Stimulated activated CD4-positive, alpha-beta T cell treated with anti-CD3 and anti-CD28 coated beads, Interleukin-1b, Interleukin-23, amount 100 ng/mL, for 4 hours (primary cell): ENCODE measurements at places on chromosomes 4 and X.

GRCh38 chr4:108113229-108113628 is 55.5 kb downstream of the LEF1 start:
- peak; percentile 28 for DNase-seq

DNA sequence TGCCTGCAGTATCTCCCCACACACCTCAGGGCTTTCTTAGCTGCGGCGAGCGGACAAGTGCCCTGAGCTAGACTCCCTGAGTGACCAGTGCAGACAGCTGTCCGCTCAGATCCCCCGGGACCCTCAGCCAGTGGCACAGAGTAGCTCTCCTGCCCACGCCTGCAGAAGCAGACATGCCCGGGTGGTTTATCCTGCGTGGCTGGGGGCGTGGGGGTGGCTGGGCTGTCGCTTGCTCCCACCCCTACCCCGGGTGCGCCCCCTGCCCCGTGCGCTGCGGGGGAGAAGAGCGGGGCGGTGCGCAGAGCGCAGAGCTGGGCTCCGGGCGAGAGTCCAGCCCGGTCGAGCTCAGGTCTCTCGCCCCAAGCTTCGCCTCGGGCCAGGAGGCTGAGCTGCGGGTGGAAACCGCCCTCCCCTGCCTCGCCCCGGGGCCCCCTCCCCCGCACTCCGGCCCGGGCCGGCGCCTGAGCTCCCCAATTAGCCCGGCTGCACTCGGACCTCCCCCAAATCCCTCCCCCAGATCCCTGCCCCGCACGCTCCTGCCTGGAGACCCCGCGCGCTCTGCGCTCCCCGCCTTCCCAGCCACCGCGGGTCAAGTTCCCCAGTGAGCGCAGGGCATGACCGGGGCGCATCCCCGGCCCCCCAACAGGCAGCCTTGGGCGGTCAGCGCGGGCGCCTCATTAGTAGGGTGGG is 11.7 kb upstream of the SHOX start:
- no peak for DNase-seq

GRCh38 chr4:118817178-118817930 is 18.6 kb downstream of the SEC24D start:
- DNase-seq = no peak

GRCh38 chr4:43990963-43991362 is 457.6 kb downstream of the KCTD8 start:
- no peak for DNase-seq

- no peak for DNase-seq
These were observed 14.1 kb upstream of the SCRG1 start for GRCh38 chr4:173413036-173413435.

- no peak for DNase-seq
These were observed 145.7 kb upstream of the TBC1D9 start for GRCh38 chr4:140901736-140902336.

- no peak for DNase-seq
These were observed 202.2 kb downstream of the NLGN4X start for GRCh38 chrX:6026429-6026828.

DNA sequence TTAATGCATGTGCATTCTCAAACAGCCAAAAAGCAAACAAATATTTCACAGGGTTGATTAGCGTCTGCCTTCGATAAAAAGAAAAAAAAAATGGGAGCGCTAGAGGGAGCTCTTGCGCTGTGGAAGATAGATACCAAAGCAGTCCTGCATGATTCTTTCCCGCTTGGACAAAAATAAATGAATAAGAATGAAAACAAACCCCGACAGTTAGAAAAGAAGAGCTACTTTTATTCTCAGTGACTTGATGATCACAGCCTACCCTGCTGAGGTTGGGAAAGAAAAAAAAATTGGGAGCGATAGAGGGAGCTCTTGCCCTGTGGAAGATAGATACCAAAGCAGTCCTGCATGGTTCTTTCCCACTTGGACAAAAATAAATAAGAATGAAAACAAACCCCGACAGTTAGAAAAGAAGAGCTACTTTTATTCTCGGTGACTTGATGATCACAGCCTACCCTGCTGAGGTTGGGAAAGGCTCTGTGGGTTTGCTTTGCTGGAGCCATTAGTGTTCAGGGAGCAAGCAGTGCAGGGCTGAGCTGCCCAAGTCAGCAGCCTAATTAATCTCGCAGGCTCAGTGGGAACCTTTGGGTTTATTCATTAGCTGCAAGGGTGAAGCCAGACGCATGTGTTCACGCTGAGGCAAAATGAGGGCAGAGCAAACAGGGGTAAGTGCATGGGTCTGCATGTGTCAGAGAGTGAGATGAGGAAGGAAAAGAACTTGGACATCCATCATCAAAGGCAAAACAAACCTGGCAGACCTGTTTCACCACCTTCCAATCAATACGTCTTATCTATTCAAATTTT is 249.3 kb upstream of the PRKX start:
- DNase-seq = no peak

GRCh38 chr4:11487139-11487538 is 58.4 kb upstream of the HS3ST1 start:
- no peak for DNase-seq

DNA sequence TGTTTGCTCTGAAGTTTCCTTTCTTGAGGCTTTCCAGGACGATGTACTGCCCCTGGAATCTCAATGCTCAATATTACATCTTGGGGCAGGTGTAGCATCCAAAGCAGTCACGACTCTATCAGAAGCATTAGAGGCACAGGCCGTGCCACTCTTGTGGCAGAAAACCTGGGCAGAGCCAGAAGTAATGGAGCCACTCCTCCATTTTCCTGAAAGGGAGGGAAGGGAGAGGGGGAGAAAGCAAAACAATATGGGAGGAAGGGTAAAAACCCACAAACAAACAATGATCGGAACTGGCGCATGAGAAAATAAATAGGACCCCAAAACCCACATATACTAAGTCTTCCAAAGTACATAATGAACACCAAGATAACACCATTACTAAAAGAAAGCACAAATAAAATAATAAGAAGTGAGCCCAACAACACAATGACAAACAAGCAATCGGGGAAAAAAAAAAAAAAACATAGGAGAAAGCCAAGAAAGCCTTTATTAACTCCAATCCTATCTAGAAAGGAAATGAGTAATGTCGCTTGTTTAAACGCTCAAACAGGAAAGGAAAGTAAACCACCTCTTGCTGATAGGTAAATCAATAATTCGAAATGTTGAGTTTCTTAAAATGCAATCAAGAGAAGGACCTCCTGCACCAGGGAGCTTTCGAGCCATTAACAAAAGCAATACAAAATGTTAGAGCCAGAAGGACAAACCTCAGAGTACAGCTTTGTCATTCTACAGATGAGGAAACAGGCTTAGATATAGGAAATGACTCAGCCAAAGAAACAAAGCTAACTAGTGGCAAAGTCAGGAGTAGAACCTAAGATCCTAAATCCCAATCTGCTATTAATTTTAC is 117.4 kb downstream of the ATRX start:
- DNase-seq = no peak

GRCh38 chrX:1029494-1029893 is 183.0 kb downstream of the CRLF2 start:
- no peak for DNase-seq

DNA sequence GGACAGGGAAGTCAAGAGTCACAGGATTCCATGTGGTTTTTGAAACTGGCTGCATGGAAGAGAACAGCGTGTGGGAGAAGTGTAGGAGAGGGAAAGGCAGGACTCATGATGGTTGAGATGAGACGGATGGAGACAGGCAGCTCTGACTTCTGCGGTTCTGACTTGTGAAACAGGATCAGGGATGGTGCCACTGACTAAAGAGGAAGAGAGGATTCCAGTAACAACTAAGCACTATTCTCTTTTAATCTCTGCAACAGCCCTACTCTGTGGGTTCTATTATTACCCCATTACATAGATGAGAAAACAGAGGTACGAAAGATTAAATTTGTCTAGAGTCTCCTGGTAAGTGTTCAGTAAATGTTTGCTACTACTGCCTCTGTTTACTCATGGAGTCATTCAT is 156.3 kb downstream of the CBR4 start:
- no peak for DNase-seq

- DNase-seq = no peak
These were observed 551.4 kb upstream of the ADGRL3 start for GRCh38 chr4:60648774-60649173.

- no peak for DNase-seq
These were observed 115.4 kb upstream of the STK26 start for GRCh38 chrX:131907488-131908314.

- no peak for DNase-seq
These were observed 202.2 kb downstream of the CLCN4 start for GRCh38 chrX:10358958-10359357.

- no peak for DNase-seq
These were observed 175.4 kb downstream of the SH3BGRL start for GRCh38 chrX:81377329-81377728.

DNA sequence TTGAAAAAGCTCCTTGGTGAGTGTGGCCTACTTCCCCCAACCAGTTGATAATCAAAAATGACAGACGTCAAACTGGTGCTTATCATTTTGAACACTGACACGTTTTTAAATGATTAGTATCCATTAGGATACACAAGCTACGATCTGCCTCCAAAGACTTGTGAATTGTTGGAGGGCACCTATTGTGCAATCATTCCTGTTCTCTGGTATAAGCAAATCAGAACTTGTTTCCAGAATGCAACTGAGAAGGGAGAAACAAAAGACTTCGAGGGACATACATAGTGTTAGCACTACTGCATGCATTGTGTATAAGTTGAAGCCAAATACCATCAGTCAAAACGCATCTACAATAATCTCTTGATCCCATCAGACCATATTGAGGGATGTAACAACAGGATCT is 11.6 kb downstream of the NPY2R start:
- no peak for DNase-seq

DNA sequence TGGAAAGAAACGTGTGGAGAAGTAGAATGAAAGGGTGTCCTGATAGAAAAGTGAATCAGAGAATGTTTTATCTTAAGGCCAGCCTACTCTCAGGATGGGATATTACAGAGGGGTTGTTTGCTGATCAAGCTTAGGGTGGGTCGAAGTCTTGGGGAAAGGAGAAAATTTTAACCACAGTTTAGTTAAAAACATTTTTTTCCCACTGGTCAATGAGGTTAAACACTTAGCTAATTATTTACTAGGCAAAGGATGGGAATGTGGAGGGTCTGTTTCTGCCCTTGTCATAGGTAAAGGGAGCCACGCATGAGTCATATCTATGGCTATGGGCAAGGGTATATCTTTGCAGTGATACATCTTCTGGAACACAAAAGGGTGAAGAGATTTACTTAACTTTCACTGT is 16.1 kb upstream of the SULT1E1 start:
- DNase-seq = no peak

- DNase-seq = no peak
These were observed 306.2 kb upstream of the SLIT2 start for GRCh38 chr4:19945501-19945900.

DNA sequence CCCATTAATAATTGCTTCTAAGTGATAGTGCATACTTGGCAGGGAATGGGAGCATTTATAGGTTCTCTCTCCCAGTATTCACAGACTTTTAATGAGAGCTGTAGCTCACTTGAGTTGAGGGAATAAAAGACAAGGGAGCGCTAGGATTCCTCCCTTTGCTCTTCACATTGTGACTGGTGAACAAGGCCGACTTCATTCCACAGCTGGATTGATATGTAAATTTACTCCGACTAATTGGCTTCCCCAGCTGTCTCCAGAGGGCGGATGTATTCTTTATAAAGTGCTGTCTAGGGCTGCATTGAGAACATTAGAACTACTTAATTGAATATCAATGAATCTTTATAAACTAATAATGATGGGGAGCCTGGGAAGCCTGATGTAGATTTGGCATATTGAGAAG is 63.4 kb downstream of the GPR50 start:
- DNase-seq = no peak

- DNase-seq = peak; percentile 14
These were observed 46.2 kb downstream of the SMARCA5 start for GRCh38 chr4:143559757-143560147.

DNA sequence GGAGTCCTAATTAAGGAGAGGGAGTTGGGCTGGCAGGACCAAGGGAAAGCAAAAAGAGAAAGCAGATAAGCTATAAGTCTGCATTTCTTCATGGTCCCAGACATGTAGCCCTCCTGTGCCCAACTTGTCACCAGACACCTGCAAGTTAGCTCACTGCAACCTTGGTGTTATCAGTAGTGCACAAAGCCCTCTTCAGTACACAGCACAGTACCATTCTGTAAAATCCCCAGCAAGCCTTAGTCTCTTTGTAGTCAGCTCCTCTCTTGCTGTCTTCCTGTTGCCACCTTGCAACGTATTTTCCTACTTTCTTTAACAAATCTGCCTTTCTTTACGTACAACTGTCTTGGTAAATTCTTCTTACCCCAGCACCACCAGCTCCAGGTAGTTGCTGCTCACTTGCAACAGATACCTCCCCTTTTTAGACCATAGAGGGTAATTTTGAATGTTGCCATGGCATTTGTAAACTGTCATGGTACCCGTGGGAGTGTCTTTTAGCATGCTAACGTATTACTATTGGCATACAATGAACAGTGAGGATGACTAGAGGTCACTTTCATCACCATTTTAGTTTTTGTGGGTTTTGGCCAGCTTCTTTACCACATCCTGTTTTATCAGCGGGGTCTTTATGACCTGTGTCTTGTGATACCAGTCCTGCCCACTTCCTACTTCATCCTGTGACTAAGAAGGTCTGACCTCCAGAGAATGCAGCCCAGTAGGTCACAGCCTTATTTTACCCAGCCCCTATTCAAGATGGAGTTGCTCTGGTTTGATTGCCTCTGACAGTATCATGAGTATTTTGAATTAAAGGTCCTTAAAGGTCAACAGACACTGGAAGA is 28.3 kb upstream of the AP1S2 start:
- DNase-seq = no peak

- DNase-seq = no peak
These were observed 294.9 kb upstream of the TRPC5 start for GRCh38 chrX:112377481-112377880.

DNA sequence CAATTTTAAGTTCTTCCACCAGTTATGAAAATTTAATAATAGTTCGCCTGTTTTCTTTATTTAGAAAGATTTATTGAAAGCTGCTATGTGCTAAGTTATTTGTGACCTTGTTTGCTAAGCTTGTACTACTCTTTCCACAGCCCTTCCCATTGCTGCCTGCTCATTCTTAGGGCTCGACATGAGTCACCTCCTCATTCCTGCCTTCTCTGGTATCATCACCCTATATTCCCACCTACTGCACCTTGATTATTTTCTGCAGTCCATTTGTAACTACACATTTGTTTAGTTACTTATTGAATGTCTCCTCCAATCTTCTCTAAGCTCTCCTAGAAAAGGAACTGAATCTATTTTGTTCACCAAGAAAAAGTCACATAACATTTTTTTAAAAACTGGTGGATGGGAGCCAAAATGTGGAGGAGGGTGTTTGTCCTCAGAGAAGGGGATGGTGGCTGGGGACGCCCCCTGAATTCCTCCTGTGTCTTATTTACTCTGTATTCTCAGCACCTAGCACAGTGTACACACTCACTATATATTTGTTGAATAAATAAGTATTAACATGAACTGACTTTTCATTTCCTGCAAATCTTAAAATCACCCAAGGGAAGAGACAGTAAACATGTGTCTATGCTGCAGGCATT is 3.7 kb upstream of the RAB9A start:
- DNase-seq = no peak

- DNase-seq = no peak
These were observed 84.6 kb upstream of the FMR1 start for GRCh38 chrX:147827070-147827469.
